Activated T-cell treated with anti-CD3 and anti-CD28 coated beads, Interleukin-2, amount 50 U/mL, for 24 hours (primary cell): ENCODE measurements at places on chromosomes 16 and 17.

- peaks cover 47% of the 10 kb centered on the region for H3K27me3 ChIP-seq
- H3K36me3 ChIP-seq, result no peaks in the 10 kb centered on the region
- no peak overlapping the region for H3K27ac ChIP-seq
- no peak overlapping the region for H3K4me3 ChIP-seq
These were observed 4.9 kb downstream of the FA2H start for GRCh38 chr16:74769586-74770190.

GRCh38 chr16:46768809-46769208 is 20.7 kb upstream of the MYLK3 start:
- no peaks in the 10 kb centered on the region for H3K36me3 ChIP-seq
- H3K4me3 ChIP-seq, result no peak overlapping the region
- H3K27ac ChIP-seq, result no peak overlapping the region
- DNase-seq, result no peak

DNA sequence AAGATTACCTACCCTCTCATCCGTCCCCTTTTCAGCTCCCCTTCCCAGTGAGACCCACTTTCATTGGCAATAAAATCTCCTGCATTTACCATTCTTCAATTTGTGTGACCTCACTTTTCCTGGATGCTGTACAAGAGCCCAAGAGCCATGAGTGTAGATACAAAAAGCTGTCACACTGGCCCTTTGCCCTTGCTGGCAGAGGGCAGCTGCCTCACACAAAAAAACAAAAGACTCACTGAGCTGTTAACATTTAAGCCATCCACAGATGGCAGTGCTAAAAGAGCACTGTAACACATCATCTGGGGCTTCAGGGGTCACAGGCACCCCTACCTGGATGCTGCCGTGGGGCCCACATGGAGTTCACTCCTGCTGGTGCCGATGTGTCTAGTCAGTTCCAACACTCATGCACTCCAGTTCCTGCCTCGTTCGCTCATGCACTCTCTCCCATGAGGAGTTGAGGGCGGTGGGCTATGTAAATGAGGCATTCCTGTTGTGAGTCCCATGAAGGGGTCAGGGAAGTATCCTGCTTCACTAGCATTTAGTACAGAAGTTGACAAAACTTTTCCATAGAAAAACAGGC is 123.1 kb downstream of the CA10 start:
- H3K36me3 ChIP-seq, result no peaks in the 10 kb centered on the region
- H3K4me1 ChIP-seq, result no peaks in the 10 kb centered on the region
- H3K4me3 ChIP-seq, result no peak overlapping the region
- H3K27ac ChIP-seq, result no peak overlapping the region
- no peaks in the 10 kb centered on the region for H3K27me3 ChIP-seq

- no peak overlapping the region for H3K27ac ChIP-seq
- no peaks in the 10 kb centered on the region for H3K36me3 ChIP-seq
- no peaks in the 10 kb centered on the region for H3K27me3 ChIP-seq
- H3K4me3 ChIP-seq, result no peak overlapping the region
These were observed 5.5 kb upstream of the NCBP3 start for GRCh38 chr17:3851461-3852100.

DNA sequence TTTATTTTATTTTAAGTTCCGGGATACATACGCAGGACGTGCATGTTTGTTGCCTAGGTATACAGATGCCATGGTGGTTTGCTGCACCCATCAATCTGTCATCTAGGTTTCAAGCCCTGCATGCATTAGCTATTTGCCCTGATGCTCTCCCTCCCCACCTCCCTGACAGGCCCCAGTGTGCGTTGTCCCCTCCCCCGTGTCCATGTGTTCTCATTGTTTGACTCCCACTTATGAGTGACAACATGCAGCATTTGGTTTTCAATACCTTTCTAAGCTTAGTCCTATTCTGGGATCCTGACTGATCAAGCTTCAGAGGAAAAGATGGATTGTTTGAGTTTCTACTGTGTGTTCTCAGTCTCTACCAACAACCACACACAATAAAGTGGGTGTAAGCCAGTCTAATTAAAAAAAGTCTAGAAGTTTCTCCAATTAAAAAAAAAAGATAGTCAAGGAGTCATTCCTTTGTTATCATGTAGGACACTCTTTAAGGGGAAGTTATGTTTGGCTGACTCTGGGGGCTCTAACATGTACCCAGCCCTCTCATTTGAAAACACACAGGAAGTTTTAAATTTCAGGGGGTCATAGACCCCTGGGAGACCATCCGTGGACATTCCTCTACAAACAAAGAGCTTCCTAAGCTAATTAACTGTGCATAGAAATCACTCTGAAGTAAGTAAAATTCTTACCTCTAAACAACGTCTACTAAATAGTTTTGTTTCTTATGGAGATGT is 66.3 kb upstream of the ADAMTS18 start:
- no peak overlapping the region for H3K4me3 ChIP-seq
- H3K4me1 ChIP-seq, result no peaks in the 10 kb centered on the region
- H3K36me3 ChIP-seq, result no peaks in the 10 kb centered on the region
- H3K27me3 ChIP-seq, result peaks cover 7% of the 10 kb centered on the region

GRCh38 chr16:87702325-87702811 is 63.4 kb downstream of the KLHDC4 start:
- H3K4me3 ChIP-seq, result peak overlapping the region; percentile 6
- peaks cover 58% of the 10 kb centered on the region for H3K4me1 ChIP-seq
- H3K27ac ChIP-seq, result peak overlapping the region; percentile 85
- H3K27me3 ChIP-seq, result no peaks in the 10 kb centered on the region
- peak; percentile 64 for DNase-seq

- H3K27ac ChIP-seq, result no peak overlapping the region
- no peak overlapping the region for H3K4me3 ChIP-seq
- no peak for DNase-seq
These were observed 138.0 kb downstream of the ANKFN1 start for GRCh38 chr17:56291226-56291805.

GRCh38 chr17:4475463-4475862 is 23.2 kb upstream of the SPNS2 start:
- DNase-seq, result no peak
- H3K27me3 ChIP-seq, result no peaks in the 10 kb centered on the region
- peaks cover 4% of the 10 kb centered on the region for H3K4me1 ChIP-seq
- H3K4me3 ChIP-seq, result no peak overlapping the region
